ENCODE measurements at places on chromosomes 11 and 22.

DNA sequence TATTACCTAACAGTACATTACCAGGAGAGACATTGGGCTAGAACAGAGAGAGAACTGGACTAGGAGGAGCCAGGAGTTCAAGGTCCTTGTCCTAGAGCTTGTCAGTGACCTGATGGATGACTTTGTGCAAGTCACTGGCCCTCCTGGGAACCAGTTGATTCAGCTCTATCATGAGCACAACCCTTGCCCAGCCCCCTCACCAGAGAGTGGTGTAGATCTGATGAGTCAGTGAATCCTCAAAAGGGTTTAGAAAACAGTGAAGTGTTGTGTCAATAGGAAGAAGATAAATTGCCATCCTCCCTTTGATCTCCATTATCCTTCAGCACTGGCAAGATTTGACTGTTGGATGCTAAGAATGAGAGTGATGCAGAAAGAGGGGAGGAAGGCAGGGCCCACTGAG lies 24.3 kb downstream of the NEU3 start:
- no peak for DNase-seq

DNA sequence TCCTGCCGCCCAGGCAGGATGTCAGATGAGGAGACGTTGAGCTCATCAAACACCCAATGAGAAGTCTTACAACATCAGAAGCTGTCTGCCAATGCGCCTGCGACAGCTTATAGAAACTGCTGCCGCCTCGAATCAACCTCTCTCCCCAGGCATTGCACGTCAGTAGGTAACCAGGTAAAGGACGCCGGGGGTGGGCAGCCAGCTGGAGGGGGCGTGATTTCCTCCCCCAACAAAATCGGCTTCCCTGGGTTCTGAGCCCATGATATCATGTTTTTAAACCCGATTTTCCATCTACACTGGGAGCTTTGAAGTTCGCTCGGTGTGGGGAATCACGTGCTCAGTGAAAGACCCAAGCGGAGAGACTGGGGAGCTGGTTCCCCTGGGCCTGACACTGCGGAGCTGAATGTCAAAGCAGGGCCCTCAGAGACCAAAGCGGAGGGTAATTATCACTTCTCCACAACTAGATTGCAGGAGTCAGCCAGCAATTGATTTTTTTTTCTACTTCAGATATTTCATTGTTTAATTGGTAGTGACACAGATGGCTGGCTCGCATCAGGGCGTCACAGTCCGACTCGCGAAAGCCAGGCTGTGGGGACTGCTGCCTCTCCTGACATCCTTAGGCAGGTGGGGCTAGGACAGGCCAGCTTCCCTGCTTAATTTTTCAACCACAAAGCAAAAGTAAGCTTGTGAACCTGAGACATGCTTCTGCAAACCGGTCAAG lies 15.4 kb downstream of the FAM83F start:
- peak; percentile 55 for DNase-seq

- no peak for DNase-seq
These were observed 328.3 kb downstream of the TBC1D22A start for GRCh38 chr22:47090591-47091245.

DNA sequence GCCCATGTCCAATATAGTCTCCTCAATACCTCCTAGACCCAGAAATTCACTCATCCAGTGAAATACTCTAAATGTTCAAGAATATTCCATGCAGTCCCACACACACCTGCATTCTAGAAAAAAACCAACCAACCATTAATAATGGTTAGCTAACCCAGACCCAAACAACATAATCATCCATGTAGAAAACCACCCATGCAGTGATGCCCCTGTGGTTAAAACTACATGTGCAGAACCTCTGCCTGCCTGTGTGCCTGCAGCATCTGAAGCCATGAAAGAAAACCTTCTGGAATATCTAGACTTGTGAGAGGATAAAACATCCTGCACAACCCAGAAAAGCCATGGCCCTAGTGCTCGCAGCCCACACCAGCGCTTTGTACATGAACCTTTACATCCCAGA lies 47.8 kb downstream of the SLC22A12 start:
- no peak for DNase-seq

GRCh38 chr22:43829904-43830851 lies 18.1 kb upstream of the EFCAB6 start:
- DNase-seq: no peak

GRCh38 chr22:44003405-44004103 lies 20.5 kb upstream of the PARVB start:
- DNase-seq: no peak

DNA sequence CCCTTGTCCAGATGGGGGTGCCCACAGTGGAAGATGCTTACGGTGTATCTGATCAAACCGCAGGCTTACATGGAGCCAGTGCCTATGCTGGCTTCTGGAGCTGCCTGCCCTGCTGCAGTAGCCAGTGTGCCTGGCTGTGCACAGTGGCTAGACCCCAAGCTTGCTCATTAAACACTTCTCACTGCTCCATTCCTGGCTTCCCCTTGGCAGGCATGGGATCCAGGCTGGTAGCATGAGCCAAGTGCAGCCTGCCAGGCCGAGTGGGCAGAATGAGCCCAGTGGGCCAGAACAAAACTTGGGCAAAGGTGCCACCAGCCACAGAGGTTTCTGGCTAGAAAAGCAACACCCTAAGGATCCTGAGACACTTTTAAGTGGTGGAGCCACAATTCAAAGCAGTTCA lies 55.4 kb upstream of the B3GNT6 start:
- no peak for DNase-seq
